ENCODE measurements at places on chromosomes 1 and 21.
A peak's percentile ranks its signal among the peaks of the same experiment; 100 is the strongest.

DNA sequence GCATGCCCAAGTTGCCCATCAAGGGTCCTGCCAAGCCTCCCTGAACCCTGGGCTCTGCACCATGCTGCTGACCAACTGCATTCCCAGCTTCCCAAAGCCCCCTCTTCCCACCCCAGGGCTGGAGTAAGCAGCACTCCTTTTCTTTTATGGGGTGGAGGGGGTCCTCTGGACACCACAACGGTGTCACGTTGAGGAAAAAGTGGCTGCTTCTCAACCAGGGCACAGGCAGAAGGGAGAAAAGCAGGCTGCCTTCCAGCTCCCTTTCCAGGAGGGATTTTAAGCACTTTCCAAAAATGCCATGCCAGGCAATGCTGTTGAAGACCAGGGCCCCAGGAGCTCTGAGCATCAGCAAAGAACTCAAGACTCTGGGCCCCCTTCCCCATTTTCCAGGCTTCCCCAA, 691 bp downstream of the RIMS3 start:
- DNase-seq = no peak

DNA sequence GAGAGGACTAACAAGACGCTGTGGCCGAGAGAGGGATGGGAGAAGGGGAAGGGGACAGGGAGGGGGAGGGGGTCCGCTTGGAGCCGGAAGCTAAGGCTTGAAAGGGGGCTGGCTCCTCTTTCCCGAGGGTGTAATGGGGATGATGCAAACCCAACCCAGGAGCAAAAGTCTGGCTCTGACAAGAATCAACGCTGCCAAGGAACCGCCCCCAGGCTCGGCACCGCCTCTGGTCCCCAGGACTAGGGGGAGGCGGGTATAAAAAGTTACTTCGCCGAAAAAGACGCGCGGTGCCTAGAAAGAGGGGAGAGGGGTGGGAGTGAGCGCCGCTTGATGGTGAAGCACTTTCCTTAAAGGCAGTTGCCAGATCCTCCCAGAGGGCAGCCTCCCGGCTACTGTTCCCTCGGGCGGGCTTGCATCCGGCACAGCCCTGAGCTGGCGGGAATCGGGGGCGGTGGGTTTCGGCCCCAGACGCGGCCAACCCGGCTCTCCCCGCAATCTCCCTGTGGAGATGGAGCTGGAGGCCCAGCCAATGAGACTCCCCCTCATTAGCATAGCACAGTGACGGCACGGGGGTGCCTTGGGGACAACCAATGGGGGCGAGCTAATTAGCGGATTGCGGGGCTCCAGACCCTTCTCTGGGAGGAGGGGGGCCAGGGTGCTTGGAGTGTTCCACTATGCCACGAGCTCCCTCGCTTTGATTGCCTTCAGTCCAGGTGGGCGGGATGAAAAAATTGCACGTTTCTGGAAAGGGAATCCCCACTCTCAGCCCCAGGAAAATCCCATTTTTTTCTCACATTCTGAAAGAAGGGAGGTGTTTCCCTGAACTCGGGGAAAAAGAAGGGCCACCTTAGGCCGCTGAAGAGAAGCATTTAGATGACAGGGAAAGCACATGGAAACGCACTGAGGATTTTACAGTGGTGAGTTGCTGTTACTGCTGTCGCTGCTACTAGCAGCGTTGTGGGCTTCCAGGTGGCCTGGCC, at the start of gene KCNT2:
KCNT2 (minus strand) TSS at position 51 of the 980 bp plus-strand sequence. CDS start 131 bp downstream, outside the sequence.
- DNase-seq = no peak

- DNase-seq = no peak
Measured at GRCh38 chr1:24605534-24606295, 37.4 kb upstream of the SRRM1 start.

DNA sequence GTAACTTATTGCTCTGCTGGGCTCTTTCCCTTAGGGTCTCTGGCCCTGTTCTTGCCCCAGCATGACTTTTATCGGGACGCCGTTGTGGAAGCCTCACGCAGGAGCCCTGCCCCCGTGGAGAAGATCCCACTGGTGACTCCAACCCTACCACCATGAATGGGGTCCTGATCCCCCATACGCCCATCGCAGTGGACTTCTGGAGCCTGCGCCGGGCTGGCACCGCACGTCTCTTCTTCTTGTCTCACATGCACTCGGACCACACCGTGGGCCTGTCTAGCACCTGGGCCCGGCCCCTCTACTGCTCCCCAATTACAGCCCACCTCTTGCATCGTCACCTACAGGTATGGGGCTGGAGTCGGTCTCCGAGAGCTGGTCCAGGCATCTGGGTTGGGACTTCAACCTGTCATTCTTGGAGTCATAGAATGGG, 322 bp downstream of the DCLRE1B start:
- DNase-seq = peak; percentile 30
